ENCODE measurements at places on chromosomes 7 and 10.

DNA sequence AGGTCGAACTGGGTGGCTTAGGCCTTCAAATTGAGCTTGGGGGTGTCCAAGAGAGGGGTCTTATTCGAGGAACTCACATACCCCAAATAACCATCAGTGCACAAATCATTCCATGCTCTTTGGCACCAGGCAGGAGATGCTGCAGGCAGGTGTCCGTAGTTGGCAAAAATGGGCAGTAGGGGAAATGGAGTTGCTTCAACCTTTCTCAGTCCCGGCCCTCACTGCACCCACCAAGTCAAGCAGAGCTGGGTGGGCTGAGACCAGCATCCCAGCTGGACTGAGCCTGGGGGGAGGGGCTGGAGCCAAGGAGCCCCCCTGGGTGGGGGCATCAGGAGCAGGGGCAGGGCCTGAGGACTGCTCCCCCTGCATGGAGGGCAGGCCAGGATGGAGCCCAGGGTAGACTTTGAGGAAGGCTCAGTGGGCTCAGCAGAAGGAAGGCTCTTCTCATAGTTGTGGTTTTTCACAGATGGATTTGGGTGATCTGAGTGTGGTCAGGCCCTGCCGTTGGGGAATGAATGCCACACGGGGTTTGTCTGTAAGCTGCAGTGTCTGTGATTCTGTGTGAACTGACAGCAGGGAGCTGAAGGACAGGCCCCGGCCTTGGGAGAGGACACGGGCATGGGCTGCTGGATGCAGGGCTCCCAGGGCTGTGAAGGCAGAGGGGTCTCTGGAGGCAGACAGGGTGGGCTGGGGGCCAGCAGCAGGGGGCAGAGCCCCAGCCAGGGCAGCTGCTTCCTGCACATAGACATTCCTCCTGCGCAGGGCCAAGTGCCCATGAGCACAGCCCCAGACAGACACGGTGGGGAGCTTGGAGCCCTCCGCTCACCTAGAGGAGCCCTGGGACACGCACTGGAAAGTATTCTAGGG lies 144.5 kb downstream of the ADCY1 start:
- no peak for DNase-seq

- DNase-seq, result no peak
Observed at GRCh38 chr10:122678266-122678665, 21.4 kb downstream of the C10orf120 start.

DNA sequence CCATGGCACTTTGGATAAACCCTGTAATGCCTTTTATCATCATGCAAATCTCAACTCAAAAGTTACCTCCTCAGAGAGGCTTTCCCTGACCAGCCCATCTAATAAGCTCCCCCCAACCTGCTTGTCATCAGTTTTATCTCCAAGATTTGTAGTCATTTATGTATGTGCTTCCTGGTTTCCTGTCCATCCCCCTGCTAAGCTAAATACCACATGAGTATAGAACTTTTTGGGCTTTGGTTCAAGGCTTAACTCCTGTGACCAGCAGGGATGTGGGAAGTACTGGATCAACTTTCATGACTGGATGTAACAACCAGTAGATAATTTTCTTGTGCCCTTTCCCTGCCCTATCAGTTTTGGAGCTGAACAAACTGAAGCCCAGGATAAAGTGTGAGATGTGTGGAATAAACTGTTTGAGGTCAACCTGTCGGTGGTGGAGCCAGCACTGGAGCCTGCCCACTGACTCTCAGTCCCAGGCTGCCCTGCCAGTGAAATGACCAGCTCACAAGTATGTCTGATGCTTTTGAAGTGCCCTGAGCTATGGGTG lies 148.6 kb downstream of the CYP26A1 start:
- DNase-seq, result no peak

DNA sequence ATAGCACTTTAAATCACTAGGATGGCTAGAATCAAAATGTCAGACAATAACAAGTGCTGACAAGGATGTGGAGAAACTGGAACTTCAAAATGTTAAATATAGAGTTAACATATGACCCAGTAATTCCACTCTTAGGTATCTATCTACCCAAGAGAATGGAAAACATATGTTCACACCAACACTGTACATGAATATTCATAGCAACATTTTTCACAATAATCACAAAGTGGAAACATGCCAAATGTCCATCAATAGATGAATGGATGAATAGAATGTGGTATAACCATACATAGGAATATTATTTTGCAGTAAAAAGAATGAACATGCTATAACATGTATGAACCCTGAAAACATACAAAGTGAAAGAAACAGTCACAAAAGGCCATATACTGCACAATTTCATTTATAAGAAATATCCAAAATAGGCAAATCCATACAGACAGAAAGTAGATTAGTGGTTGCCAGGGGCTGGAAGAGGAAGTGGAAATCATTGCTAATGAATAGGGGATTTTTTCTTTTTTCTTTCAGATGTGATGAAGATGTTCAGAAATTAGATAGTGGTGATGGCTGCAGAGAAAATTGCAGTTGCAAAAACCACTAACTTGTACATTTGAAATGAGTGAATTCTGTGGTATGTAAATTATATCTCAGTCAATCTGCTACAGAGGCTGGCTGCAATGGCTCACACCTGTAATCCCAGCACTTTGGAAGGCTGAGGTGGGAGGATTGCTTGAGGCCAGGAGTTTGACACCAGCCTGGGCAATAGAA lies 93.0 kb downstream of the CPVL start:
- DNase-seq, result no peak

DNA sequence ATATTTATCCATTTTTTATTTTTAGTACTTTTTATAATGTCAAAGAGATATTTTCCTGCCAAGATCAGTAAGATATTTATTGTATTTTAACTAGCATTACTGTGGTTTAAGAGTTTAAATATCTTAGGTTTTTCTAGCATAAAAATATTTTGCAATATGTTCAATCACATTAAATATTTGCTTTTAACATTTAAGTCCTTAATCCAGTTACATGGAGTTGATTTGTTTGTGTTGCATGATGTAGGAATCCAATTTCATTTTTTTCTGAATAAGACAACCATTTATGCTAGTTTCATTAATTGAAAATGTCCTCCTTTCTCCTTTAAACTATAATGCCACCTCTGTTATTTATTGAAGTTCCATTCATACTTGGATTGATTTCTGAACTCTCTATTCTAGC lies 41.8 kb downstream of the CAV1 start:
- DNase-seq, result no peak

DNA sequence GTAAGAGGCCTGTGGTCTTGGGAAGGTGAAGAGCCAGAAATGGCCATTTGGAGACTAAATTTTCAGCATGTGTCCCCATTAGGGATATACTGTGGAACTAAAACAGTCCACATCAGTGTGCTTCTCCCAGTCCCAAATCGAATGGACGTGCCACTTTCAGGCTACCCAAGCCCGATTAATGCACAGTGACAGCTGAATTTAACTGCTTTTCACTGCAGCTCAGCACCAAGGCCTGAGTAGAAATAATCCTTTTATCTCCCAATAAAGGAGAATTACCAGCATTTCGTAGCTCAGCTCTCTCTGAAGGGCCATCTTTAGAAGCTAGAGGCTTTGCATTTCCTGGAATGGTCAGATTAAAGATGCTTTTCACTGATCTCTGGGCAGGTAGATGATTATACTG lies 183.3 kb downstream of the NPSR1 start:
- no peak for DNase-seq

GRCh38 chr7:69903410-69903809 lies 305.1 kb downstream of the AUTS2 start:
- DNase-seq, result no peak

DNA sequence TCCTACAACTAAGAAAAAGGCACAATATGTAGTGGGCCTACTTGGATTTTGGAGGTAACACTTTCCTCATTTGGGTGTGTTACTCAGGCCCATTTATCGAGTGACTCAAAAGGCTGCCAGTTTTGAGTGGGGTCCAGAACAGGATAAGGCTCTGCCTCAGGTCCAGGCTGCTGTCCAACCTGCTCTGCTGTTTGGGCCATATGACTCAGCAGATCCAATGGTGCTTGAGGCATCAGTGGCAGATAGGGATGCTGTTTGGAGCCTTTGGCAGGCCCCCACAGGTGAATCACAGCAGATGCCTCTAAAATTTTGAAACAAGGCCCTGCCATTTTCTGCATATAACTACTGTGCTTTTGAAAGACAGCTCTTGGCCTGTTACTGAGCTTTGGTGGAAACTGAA lies 24.5 kb upstream of the OR13A1 start:
- no peak for DNase-seq

GRCh38 chr10:102611514-102612087 lies 32.7 kb upstream of the TRIM8 start:
- DNase-seq, result no peak

DNA sequence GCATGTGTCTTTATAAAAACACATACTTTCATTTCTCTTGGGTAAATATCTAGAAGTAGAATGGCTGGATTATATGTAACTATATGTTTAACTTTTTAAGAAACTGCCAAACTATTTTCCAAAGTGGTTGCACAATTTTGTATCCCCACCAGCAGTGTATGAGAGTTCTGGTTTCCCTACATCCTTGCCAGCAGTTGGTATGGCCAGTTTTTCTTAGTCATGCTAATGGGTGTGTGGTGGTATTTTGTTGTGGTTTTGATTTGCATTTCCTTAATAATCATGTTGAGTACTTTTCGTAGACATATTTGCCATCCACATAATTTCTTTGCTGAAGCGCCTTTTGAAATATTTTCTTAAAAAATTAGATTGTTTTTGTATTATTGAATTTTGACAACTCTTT lies 60.3 kb downstream of the NEUROG3 start:
- DNase-seq, result no peak

- DNase-seq, result no peak
Observed at GRCh38 chr10:89526358-89526757, 9.0 kb downstream of the SLC16A12 start.

GRCh38 chr7:116324582-116324981 lies 114.2 kb downstream of the TES start:
- no peak for DNase-seq

DNA sequence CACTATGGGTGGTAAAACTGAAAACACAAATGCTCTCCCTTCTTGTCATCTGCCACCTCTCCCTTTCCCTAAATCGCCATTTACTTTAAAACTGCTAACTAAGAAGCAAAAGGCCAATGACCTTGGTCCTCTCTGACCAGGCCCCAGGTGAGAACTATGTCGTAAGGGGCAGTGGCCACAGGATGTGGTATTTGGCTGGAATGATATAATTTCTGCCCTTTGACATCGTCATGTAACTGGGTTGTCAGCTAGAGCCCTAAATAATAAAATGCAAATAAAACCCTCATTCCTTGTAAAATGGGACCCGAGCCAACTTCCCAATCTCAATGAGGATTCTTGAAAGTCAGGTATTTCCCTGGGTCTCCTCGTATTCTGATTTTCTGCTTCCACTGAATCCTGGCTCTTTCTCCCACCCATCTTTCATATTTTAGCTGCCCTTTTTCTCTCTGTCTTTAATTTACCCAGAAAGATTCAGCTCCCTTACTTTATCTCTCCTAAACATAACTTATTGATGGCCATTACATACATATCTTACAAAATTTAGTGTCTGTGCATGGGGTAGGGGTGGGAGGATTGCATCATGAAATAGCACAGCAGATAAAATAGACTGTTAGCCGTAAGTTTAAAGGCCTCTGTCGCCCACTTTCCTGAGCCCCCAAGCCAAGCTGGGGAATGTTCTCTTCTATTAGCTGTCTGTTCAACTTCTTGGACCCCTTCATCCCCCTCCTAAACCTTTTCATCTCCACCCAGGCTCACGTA lies 3.2 kb upstream of the EEPD1 start:
- DNase-seq, result no peak

GRCh38 chr7:71886046-71886445 lies 526.1 kb downstream of the CALN1 start:
- DNase-seq, result no peak

DNA sequence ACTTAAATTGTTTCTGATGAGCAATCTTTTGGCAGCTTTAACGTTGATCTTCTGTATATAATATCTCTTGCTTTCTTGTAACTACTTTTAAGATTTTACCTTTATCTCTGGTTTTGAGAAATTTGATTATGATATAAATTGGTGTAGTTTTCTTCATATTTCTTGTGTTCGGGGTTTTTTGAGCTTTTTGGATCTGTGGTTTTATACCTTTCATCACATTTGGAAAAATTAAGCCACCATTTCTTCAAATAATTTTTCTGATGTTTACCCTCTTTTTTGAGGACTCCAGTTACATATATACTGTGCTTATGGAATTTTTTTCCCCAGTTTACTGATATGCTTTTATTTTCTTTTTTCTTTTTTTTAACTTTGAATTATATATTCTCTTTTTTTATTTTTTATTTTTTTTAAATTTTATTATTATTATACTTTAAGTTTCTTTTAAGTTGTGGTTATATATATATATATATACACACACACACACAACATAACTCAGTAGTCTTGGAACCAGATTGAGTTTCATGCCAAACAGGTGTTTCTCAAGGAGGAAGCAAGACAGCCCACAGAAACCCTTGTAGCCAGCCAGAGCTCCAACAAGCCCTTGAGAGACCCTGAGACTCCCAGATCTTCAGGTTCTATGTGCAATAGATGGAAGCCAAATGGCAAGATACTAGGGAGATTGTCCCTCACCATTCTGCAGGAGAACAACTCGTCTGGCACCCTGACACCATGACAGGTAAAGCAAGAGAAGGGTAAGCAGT lies 27.5 kb upstream of the NME8 start:
- no peak for DNase-seq

GRCh38 chr7:131222171-131222570 lies 105.5 kb upstream of the MKLN1 start:
- DNase-seq, result no peak

DNA sequence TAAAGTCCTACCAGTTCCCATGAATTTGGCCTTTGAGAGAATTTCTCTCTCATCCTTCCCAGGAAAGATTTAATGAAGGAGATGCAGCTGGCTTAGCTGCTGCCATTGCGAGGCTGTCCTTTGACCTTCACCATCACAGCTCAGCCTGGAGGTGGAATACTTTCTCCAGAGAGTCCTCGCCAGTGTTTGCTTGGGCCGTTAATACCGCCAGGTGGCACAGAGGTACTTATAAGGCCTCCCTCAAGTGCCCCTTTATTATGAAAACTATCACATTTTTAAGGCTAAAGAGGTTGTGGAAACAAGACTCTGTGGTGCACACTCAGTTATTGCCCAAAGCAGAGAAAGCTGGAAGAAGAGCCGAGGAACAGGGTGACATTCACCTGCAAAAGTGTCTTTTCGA lies 330.6 kb downstream of the CCSER2 start:
- no peak for DNase-seq

- no peak for DNase-seq
Observed at GRCh38 chr7:94183289-94183749, 179.2 kb upstream of the BET1 start.

GRCh38 chr7:33107136-33108066 lies 1.8 kb downstream of the RP9 start:
- peak; percentile 26 for DNase-seq

- DNase-seq, result peak; percentile 33
Observed at GRCh38 chr7:126856691-126857291, 395.9 kb downstream of the GRM8 start.

DNA sequence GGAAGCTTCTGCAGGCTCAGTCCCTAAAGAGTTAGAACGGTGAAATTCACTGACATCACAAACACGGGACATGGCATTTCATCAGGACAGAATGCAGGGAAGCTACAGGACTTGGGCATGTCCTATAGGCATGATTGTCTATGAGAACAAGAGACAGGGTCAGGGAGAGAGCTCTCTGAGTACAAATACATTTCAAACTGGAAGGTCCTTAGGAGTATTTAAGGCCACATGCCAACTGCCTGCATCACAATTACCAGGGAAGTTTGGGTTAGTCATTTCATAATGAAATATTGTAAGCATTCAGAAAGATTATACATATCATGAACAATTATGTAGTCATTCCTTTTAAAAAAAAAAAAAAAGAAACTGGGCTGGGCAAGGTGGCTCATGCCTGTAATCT lies 71.3 kb downstream of the CREB3L2 start:
- DNase-seq, result no peak

Data from HEK293T (cell line).